ENCODE measurements at places on chromosomes 2 and 18.

DNA sequence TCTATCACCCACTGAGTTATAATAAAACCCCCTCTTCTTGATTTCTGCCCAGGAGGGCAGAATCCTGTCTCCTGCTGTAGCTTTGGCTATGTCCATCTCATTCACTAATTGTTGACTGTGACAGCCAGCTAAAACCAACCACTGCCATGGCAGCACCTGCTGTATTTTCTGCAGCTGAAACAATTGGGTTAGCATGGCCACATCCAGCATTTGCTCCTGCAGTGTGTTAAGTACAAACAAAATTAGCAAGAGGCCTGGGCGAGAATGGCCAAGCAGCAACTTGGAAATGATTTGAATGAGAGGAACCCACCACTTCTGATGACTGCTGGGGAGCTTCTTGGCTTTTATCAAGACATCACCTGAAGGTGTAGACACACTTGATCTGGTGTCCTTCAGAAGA, 89.4 kb upstream of the LRRTM1 start:
- DNase-seq = no peak

GRCh38 chr2:177900082-177900481, 172.5 kb downstream of the PDE11A start:
- no peak for DNase-seq

DNA sequence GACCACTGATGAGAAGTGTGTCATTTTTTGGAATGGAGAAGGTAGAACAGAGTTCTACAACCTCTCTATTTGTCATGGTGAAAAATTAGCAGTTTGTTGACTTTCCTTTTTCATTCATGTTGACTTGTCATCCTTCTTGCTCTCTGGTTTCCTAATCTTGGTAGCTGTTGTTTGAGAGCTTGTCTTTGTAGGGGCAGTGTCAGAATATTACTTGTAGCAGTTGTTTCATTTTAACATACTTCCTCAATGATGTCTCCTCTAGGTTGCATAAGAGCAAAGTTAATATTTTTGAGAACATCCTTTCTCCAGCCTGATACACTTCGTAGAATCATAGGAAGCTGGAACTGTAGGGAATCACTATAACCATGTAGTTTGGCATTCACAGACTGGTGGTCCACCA, 368.2 kb upstream of the FANCL start:
- DNase-seq = no peak

- DNase-seq = no peak
These were observed 23.0 kb downstream of the ERMN start for GRCh38 chr2:157302492-157303099.

DNA sequence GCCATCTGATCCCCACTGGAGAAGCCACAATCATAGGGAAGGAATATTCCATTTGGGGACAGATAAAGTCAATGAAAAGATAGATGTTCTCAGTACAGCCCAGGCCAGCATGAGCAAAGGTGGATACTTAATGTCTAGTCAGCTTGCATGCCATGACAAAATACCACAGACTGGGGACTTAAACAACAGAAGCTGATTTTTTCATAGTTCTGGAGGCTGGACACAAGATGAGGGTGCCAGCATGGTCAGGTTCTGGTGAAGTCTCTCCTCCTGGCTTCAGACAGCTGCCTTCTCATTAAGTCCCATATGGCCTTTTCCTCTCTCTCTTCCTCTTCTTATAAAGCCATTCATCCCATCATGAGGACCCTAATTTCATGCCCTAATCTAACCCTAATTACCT, 116.1 kb upstream of the CYP1B1 start:
- DNase-seq = no peak

DNA sequence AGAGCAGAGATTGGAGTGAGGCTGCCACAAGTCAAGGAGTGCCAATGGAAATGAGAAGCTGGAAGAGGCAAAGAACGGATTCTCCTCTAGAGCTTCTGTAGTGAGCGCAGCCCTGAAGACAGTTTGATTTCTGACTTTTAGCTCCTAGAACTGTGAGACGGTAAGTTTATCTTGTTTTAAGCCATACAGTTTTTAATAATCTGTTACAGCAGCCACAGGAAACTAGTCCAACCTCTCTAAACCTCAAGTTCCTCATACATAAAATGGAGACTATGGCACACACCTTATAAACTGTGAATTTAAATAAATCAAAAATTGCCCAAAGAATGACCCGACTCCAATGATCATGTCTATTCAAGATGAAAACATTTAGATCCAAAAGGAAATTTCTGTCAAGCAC, 596.5 kb downstream of the BCL11A start:
- DNase-seq = no peak

DNA sequence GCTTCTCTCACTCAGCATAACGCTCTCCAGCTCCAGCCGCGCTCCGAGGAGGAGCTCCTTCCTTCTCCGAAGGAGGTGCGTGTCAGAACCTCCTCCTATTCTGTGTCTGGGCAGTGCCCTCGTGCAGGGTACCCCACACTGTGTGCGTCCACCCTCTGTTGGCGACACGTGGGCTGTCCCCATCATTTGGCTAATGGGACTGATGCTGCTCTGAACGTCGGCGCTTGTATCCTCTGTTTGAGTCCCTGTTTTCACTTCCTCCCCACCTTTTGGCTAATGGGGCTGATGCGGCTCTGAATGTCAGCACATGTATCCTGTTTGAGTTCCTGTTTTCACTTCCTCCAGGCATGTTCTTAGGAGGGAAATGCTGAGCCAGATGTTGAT, 22.2 kb downstream of the KCNG2 start:
- no peak for DNase-seq

GRCh38 chr2:60356346-60356745, 197.1 kb downstream of the BCL11A start:
- no peak for DNase-seq

DNA sequence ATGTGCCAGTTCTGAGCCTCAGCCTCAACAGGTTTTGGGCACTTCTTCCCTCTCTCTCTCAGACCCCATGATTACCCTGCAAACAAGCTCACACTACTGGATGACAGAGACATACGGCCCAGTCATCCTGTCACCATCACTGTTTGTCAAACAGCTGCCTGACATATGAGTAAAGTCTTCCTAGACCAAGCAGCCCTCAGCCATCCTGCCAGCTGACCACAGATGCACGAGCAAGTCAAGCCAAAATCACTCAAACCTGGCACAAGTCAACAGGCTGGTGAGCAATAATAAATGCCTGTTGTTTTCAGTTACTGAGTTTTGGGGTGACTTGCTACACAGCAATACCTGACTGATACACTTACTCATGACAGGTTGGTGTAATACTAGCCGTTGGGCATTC, 75.5 kb upstream of the KLF7 start:
- no peak for DNase-seq

DNA sequence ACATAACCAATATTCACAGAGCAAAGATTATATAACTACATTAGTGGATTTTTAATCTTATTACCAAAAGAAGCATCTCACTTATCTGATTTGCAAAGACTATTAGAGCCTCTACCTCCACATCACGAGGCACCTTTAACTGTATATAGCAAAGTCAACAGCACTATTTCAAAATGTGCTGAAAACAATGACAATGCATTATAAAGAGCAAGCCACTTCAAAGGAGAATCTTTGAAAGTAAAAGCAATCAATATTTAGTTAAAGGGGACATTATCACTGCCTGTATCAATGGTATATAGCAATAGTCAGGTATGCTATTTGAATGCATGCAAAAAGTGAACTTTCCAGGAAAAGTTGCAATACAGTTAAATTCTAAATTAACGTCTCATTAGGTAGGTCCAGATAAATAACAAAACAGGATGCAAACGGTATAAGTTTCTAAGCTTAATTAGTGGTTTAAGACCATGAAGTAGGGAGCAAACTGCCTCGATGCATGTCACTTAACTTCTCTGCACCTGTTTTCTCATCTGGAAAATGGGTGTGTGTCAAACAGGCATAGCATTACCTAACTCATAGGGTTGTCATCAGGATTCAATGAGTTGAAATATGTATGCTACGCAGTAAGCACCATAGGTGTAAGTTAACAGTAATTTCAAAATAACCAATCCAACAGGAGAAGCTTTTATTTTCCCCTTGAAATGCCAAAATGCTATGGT, 31.6 kb downstream of the ATL2 start:
- no peak for DNase-seq

- no peak for DNase-seq
These were observed 339.8 kb downstream of the CDH19 start for GRCh38 chr18:66264130-66264529.

- DNase-seq = no peak
These were observed 133.7 kb downstream of the FBXO15 start for GRCh38 chr18:74013955-74014354.

GRCh38 chr2:227057060-227057459, 106.9 kb downstream of the COL4A4 start:
- DNase-seq = no peak

GRCh38 chr18:41323044-41323443, 632.0 kb upstream of the PIK3C3 start:
- no peak for DNase-seq

DNA sequence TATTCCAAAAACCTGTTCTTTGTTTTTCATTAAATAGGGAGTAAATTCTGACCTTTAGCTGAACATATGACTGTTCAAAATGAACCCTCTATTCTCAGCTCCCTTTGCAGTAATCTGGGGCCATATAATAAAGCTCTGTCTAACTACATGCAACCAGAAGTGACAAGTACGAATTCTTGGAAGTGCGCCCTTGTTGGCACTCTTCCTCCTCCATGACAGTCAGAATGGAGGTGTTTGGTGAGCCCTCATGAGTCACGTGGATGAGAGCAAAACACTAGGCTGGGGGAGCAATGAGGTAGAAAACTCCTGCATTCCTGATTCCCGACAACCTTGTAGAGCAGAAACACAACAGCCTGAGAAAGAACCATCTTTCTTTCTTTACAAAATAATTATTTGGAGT, 552.9 kb downstream of the FBXO15 start:
- no peak for DNase-seq

- DNase-seq = no peak
These were observed 669 bp upstream of the PIKFYVE start for GRCh38 chr2:208265371-208265800.

DNA sequence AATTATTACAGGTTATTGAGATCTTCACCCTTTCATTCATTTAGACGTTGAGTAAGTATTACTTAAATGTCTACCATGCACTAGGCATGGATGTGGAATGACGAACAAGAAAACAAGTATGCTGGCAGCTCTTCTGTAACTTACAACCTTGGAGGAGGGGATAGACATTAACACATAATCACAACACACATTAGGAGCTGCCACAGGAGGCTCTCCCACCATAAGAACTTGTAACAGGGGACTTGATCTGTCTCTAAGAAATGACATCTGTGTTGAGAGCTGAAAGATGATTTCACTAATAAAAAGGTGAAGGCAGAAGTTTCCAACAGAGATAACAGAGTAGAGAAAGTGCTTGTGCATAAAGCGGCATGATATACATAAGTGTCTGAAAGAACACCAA, 384.7 kb upstream of the ZEB2 start:
- no peak for DNase-seq

DNA sequence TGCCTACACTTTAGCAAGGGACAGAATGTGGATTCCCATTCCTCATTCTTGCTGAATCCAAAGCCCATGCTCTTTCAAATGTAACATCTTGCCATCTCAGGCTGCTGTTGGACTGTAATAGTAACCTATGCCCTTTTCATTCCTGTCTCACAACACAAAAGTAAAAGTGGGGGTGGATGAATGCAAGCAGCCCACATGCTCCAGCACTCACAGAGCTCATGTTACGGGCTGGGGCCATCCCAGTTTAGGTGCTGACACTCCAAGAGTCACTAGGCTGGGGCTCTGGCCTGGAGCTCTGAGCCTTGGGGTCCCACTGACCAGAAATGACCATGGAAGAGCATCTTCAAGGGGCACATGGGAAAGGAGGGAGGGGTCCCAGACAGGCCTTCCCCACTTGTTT, 47.6 kb downstream of the CCBE1 start:
- DNase-seq = no peak

- no peak for DNase-seq
These were observed 676.0 kb downstream of the NRXN1 start for GRCh38 chr2:50355891-50356290.

DNA sequence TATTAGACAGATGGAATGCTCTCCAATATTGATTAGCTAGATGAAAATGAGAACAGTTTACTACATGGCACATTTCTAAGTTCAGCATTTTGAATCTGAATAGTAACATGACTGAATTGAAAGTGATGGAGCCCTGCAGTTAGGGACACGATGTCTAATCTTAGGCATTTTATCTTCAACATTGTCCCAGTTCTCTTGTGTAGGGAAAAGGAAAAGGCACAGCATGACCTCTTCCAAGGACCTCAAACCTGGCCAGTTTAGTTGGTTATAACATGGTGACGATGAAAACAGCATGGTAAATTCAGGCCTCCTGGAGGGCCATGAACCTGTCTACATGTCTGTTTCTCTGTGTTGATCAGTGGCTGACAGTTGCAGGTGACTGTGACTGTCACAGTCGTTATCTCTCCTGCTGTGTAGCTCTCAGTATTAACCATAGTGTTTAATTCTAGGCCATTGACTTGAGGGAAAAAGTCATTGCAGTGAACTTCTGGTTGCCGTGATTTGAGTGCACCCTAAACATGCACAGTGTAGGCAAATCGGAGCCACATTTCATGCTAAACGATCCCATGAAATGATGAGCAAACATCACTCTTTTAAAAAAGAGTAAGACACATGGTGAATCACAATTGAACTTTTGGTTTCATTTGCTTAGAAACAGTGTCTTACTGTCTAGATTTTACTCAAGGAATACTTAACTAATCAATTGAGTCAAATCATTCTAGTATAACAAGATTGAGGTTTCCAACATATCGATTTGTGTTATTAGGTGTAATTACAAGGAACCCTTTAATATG, 129.7 kb downstream of the PHLPP1 start:
- DNase-seq = no peak

DNA sequence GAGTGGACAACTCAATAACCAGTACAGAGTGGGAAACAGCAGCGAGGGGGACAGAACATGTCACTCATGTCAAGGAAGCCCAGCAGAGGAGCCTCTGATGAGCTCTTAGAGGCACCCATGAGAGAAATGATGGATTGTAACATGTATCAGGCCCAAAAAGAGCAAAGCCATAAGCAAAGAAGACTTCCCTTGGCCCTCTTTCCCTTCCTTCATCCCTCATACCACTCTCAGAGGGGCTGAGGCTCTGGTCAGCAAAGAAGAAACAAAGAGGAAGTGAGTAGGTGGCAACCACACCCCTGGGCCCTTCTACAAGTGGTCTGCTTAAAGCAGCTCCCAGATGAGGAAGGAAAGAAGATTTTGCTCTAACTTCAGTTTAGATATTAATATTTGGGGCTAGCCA, 112.8 kb downstream of the CDC42EP3 start:
- DNase-seq = no peak

All from NCI-H187 (cell line).